Activated naive CD8-positive, alpha-beta T cell treated with anti-CD3 and anti-CD28 coated beads for 36 hours (primary cell): ENCODE measurements at places on chromosomes 2 and 18.

- peak; percentile 21 for DNase-seq
Measured at GRCh38 chr2:69013142-69013839, at the start of gene ANTXR1. Gene ANTXR1 (plus strand): TSS chr2:69013179. CDS start chr2:69013500, 321 bp downstream.

DNA sequence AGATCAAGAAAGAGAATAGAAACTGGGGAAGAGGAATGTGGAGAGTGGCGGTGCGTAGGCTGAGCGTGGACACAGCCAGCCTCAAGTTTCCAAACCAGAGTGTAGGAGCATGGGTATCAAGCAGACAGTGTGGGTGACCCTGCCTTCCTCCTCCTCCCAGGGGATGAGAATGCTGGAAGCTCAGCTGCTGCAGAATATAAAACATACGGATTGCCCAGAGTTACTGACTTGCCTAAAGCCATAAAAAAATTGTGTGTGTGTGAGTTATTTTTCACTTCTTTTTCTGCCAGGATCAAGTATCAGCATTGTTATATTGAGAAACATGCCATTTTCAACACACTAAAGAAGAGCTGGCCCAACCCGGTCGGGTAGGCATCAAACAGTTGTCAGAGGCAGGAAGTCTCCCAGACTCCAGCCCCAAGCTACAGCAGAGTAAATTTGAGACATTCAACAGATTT, 333.3 kb upstream of the ACVR2A start:
- DNase-seq, result no peak

DNA sequence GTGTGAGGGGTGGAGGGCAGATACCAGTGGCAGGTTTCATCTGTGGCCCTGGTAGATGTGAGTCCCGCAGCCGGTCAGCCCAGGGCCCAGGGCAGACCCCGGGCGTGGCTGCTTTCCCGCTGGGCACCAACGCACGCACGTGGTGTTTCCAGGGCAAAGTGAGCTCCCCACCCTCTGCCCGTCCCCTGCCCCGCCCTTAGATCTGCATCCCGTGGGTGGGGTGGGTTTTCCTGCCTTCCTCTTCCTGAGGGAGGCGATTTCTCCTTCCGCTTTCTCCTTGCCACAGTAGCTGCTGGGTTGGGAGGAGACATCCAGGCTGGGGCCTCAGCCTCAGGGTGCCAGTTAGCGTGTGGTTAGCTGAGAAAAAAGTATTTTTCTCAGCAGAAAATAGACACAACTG, 49.6 kb downstream of the ODC1 start:
- no peak for DNase-seq

- no peak for DNase-seq
Measured at GRCh38 chr2:234632527-234633391, 135.9 kb upstream of the ARL4C start.

DNA sequence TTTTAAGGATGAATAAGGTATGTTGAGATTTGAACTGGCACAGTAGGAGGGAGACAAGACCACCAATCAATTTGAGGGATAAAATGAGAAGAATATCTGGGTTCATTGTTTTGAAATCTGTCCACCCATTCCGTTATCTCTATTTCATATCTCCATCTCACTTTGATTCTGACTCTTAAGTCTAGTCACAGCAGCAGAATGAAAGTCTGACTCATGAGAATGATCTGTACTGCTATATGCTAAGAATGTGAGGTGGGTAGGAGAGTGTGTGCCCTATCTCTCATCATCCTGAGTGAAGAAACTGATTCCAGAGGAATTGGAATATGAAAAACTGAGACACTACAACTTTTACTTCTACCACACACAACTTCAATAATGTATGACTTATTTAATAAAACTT, 1994.5 kb upstream of the PIK3C3 start:
- DNase-seq, result no peak

- no peak for DNase-seq
Measured at GRCh38 chr2:3208591-3208990, 169.0 kb downstream of the EIPR1 start.

GRCh38 chr18:42183746-42184145, 228.7 kb downstream of the PIK3C3 start:
- no peak for DNase-seq

GRCh38 chr18:62521593-62521992, 1.2 kb upstream of the ZCCHC2 start:
- DNase-seq, result no peak

DNA sequence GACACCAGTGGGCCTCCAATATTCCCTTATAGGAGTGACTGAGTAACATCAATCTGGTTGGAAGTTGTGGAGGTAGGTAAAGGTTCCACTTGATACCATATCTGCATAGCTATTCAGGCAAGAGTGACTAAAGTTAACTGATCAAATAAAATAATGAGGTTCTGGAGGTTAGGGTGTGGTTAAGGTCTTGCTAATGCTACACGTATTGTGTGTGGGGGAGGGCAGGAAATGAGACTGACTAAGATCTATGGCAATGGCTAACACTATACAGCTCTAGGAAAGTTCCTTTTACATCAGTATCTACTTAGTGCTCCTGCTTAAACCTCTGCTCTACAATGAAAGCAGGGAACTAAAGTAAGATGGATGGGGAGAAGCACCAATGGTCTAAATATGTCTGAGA, 149.1 kb upstream of the MGAT5 start:
- DNase-seq, result peak; percentile 18
